ENCODE measurements at places on chromosomes 5 and 9.

DNA sequence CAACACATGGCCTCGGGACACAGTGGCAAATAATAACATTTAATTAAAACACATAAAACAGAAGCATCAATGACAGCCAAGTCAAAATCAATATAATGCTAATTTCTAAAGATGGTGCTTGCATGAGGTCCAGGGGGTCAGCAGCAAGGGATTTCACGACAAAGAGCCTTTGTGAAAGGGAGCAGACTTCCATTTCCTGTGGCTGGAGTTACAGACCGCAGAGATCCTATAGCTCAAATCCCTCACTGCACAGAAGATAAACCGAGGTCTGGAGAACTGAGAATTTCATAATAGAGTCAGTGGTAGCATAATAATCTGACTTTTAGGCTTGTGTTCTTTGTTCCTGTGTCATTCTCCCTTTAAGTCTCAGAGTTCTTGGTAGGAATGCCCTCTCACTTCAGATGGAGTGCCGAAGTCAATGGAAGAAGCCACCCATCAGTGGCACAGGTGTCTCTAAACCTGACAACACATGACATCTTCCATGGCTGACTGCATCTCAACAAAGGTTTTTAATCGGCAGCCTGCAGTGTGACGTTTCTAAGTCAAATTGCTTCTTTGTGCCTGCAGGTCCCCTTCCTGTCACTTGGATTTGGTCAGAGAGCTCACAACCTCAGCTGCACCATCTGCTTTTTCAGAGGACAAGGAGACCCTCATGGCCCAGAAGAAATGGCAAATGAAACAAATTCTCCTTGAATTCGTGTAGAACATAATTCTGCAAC is 67.4 kb downstream of the CARTPT start:
- DNase-seq, result no peak

DNA sequence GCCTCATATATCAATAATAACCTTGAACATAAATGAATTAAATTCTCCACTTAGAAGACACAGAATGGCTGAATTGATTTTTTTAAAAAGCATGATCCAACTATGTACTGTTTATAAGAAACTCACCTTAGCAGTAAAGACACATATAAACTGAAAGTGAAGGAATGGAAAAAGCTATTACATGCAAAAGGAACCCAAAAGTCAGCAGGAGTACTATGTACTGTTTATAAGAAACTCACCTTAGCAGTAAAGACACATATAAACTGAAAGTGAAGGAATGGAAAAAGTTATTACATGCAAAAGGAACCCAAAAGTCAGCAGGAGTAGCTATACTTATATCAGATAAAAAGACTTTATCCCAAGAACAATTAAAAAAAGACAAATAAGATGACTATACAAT is 204.8 kb downstream of the TMEM161B start:
- DNase-seq, result no peak

DNA sequence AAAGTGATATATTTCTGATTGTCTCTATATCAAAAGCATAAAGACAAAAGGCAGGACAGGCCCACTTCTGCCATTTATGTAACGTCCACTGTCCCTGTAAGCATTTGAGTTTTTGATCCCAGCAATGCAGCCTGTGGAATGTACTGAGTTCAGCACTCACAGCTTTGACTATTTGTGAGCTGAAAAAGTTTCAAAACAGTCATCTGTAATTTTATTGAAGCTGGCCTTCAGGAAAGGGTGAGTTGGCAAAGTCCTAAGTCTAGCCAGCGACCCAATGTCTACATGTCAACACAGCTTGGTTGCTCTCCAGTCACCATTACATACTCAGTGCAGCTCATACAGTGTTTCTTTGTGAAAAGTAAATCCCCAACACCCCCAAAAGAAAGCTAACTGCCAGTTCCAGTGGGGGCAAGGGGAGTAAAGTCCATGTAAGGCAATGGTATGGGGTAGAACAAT is 9.7 kb downstream of the LIFR start:
- DNase-seq, result no peak

GRCh38 chr9:102569436-102569835 is 425.7 kb upstream of the CYLC2 start:
- no peak for DNase-seq

DNA sequence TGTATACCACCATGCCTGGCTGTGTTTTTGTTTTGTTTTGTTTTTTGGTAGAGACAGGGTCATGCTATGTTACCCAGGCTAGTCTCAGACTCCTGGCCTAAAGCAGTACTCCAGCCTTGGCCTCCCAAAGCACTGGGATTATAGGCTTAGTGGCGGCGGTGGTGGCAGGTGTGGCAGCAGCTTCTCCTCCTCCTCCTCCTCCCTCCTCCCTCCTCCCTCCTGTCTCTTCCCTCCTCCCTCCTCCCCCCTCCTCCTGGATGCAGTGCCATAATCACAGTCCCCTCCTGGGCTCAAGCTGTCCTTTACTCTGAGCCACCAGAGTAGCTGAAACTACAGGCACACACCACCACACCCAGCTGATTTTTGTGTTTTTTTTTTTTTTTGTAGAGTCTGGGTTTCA is 71.2 kb downstream of the UHRF2 start:
- DNase-seq, result no peak

- DNase-seq, result no peak
These were observed 339.5 kb upstream of the RFX3 start for GRCh38 chr9:3865141-3865772.

DNA sequence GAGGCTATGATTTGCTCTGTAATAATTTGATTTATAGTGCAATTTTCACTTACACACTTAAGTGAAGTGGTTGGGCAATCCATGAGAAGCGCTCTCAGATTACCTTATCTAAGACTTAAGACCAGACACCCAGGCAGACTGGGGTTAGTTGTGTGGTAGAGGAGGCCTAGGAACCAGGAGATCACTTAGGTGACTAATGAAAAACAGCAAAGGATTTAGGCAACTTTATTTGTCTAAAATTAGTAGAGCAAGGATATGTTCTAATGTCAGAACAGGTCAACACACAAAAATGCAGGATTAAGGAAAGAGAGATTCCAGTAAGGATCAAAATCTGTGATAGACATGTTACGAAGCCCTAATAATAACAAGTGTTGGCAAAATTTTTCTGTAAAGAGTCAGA is 913.8 kb downstream of the TLE1 start:
- no peak for DNase-seq

DNA sequence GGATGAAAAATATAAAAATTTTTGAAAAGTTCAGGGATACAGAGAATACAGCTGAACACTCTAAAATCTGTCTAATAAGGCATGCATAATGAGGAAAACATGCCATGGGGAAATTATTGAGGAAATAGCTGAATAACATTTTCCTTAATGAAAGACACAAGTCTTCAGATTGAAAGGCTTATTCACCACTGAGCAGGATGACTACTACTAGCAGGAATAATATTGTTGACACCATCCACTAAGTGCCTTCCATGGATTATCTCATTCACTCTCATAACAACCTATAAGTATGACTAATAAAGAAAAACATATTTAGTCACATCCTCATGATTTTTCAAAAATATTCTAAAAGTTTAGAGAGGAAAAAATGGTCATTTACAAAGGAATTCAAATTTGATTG is 96.7 kb upstream of the FER start:
- DNase-seq, result no peak

DNA sequence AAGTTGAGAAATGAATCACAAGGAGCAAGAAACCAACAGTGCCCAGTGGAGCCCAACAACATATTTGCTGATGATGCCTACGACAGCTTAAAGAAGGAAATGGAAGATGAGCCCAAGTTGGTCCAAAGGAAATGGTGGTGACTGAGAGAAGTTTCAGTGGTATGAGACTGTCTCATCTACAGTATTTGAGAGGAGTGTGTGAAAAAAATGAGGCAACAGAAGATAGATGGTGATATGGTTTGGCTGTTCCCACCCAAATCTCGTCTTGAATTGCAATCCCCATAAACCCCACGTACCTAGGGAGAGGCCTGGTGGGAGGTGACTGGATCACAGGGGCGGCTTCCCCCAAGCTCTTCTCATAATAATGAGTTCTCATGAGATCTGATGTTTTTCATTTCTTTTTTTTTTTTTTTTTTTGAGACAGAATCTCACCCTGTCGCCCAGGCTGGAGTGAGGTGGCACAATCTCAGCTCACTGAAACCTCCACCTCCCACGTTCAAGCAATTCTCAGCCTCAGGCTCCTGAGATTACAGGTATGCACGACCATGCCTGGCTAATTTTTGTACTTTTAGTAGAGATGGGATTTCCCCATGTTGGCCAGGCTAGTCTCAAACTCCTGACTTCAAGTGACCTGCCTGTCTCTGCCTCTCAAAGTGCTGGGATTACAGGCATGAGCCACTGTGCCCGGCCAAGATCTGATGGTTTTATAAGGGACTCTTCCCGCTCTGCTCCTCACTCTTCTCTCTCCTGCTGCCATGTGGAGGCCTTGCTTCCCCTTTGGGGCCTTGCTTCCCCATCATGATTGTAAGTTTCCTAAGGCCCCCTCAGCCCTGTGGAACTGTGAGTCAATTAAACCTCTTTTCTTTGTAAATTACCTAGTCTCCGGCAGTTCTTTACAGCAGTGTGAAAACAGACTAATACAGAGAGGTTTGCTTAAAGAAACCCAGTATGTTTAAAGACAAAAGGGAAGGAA is 30.2 kb downstream of the EFCAB9 start:
- peak; percentile 12 for DNase-seq

DNA sequence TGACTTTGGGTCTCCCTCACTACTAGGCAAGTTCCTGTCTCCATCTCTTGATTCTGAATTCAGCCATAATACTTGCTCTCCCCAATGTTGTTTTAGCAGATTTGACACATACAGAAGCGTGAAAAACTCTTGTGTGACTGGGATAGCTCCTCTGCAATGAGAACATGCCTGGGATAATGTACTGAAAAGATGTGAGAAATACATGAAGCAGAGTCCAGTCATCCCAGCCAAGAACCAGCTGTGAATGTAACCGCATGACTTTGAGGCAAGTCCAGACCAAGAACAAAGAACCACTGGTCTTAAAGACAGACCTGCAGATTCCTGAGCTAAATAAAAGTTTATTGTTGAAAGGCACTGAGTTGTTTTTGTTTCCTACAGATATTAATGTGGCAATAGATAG is 135.0 kb downstream of the NMUR2 start:
- DNase-seq, result no peak

DNA sequence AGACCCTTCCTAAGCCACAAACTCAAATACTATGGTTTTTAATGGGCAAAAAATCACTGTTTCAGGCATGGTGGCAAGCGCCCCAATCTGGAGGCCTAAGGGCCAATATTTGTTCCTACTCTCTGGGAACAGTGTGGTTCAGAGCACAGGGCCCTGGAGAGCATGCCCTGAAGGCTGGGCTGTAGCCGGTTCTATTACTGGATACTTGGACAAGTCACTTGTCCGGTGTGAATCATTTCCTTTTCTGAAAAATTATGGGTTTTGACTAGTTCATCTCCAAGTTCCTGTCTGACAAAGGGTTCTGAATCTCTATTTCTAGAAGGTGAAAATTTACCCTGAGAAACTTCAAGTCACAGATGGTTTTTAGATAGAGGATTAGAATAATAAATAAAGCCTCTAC is 75.0 kb downstream of the OTULIN start:
- DNase-seq, result no peak

DNA sequence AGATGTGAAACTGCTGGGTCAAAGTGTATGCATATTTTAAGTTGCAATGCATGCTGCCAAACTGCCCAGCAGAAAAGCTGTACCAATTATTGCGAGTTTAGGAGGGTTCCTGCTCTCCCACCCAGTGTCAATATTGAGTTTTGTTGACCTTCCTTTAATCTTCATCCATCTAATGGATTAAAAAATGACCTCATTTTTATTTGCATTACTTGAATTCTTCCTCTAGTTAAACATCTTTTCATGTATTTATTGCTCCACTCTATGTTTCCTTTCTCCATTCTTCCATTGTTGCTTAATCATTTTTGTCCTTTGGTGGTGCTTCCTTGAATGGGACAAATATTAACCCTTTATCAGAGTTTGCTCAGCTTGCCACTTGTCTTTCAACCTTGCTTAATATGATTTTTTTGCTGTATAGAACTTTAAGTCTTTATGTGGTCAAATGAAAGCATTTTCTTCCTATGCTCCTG is 32.4 kb downstream of the TLE1 start:
- no peak for DNase-seq

Data from stimulated activated CD4-positive, alpha-beta T cell treated with anti-CD3 and anti-CD28 coated beads, TNF-alpha, amount 100 ng/mL, for 24 hours (primary cell).